ENCODE measurements at places on chromosomes 2 and 18. TPM values are rescaled to one million over a fixed set of nuclear protein-coding genes. Genes with fewer than 3 reads are reported as not detected.

Gene ADRA2B
- polyA plus RNA-seq, result 2.9 TPM

GRCh38 chr2:71685073-71685848 is 231.9 kb downstream of the DYSF start:
- peak; percentile 30 for DNase-seq

- DNase-seq, result no peak
Observed at GRCh38 chr2:30629866-30630265, 177.4 kb downstream of the CAPN13 start.

DNA sequence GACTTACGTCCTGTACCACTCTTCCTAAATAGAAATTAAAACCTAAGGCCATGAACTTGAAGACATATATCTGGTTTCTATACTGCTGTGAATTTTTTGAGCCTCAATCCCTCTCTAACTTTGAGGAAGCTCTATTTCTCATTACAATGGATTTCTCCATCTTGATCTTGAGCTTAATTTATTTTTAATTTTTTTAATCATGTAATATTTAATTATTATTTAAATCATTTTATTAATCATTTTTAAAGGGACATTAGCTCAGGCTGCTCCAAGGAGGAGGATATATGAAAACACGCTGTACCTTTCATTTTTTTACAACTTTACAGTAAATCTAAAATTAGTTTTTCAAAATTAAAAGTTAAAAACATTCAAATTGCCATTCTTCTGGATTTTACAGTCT is 540.5 kb downstream of the SATB2 start:
- DNase-seq, result no peak

Gene SH3BP4
- polyA plus RNA-seq, result 16.5 TPM

- no peak for DNase-seq
Observed at GRCh38 chr2:136444323-136444722, 321.0 kb upstream of the THSD7B start.

Gene RAB17
- 1.0 TPM for polyA plus RNA-seq

DNA sequence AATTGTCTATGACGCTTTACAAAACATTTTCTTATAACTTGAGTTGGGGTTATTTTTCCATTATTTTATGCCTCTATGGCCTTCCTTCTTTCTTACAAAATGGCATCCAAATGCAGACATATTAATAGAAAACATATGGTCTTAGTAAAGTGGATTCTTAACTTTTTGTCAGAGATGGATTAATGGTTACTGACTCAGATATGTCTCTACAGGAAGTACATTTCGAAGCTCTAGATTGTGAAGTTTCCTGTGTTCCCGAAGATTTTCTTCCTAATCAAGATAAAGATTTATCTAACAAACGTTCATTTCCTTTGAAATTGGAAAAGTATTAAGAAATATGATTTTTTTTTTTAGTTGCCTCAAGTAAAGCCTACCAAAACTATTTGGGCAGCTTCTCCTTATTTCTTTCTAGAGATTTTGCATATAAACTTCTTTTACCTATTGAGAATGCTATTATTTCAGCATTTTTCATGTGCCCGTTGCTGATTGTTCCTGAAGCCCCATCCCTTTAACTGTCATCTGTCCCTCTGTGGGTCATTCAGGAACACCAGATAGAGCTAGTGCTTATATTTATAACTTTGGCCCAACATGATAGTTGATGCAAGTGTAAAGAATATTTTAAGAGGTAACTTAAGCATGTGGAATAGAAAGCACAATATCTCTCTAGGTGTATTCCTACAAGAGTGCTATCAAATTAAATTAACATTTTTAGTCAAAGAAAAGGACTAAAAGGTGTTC is 498.0 kb downstream of the CCDC85A start:
- no peak for DNase-seq

Gene GPR55
- not detected for polyA plus RNA-seq

Gene POTEE
- polyA plus RNA-seq, result not detected

DNA sequence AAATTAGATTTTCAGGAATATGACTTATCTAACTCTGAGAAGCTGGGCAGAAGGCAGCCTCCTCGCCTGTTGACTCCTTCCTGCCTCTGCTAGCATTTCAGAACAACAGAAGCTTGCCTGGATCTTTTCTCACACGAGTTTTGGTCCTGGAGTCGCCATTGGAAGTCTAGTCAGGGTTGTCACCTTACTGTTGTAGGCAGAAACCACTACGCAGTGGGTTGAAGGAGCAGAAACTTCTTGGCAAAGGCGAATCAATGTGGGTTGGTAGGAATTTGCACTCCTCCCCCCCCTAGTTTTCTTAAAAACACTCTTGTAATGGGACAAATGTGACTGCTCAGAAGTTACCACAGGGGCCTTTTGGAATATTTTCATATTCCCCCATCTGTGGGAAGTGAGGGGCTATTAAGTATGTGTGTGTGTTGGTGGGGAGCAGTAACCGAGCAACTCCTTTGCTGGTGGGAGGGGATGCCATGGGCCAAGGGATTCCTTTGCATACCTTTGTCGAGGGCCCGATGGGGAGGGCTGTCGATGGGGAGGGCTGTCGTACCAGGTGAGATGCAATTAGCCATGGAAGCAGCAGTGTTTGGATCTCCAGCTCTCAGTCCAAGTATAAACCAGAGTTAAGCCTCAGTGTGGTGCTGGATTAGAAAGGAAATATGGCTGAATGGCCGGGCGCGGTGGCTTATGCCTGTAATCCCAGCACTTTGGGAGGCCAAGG is 117.4 kb downstream of the FMNL2 start:
- DNase-seq, result no peak
